ENCODE measurements at places on chromosomes 6 and 20.
A peak's percentile ranks its signal among the peaks of the same experiment; 100 is the strongest.

DNA sequence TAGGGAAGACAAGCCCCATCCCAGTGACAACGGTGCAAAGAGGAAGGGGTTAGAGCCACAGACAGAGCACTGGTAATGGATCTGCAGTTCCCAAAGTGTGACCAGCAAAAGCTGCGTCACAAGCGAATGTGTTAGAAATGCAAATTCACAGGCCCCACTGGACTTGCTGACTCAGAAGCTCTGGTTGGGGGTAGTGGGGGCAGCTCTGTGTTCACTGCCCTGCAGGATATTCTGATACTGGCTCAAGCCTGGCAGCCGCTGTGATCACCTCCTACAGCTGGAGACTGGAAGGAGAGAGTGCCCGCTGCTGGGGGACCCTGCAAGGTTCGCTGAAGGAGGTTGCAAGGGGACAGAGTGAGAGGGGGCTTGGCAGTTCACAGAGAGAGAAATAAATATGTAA lies 179.7 kb upstream of the CDH4 start:
- no peak for DNase-seq

GRCh38 chr20:63891061-63892002 lies 3.6 kb upstream of the DNAJC5 start:
- no peak for DNase-seq

DNA sequence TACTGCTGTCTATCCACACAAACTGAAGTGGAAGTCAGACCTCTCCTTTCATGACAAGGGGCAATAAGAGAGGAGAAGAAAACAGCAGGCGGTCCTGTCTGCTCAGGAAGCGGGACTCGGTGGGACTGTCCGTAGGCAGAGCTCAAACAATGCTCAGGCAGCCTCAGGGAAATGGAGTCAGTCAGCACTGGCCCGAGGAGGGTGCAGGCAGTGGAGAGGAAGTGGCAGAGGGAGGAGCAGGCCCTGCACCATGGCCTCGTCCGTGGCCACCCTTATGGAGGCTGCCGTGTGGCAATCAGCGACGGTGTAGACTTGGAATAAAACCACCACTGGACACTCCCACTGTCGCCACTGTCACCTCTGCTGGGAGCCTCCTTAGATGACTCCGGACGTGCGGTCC lies 19.6 kb downstream of the FOXC1 start:
- no peak for DNase-seq

- no peak for DNase-seq
Observed at GRCh38 chr6:167543602-167544497, 219.0 kb downstream of the TTLL2 start.

- no peak for DNase-seq
Observed at GRCh38 chr20:31670371-31671228, 32.9 kb downstream of the COX4I2 start.

DNA sequence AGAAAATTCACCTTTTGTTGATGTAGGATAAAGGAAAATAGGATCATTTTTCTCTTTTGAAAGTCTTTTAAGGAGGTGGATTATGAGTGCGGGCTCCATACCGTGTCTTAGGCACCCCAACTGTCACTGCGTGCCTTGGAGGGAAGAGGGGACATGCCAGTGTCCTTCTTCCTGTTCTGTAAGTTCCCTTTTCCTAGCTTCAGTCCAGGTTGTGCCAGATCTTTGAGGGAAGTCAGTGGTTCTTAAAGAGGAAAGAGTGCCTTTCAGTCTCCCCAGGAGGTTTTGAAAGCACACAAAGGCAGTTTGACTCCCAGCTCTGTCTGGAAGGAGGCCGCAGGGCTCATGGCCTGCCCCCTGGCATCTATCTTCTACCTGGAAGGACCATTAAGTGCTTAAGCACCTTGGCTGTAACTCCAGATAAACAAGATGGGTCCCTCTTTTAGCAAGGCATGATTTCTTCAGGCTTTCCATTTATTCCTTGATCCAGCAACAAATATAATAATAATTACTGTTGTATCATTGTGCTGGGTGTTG lies 13.0 kb downstream of the EFCAB8 start:
- DNase-seq: no peak

GRCh38 chr6:85640821-85641220 lies 1.9 kb downstream of the SYNCRIP start:
- DNase-seq: no peak

- DNase-seq: peak; percentile 88
Observed at GRCh38 chr6:26537160-26537845, 863 bp upstream of the HMGN4 start.

GRCh38 chr6:154403788-154404187 lies 47.2 kb upstream of the IPCEF1 start:
- no peak for DNase-seq

DNA sequence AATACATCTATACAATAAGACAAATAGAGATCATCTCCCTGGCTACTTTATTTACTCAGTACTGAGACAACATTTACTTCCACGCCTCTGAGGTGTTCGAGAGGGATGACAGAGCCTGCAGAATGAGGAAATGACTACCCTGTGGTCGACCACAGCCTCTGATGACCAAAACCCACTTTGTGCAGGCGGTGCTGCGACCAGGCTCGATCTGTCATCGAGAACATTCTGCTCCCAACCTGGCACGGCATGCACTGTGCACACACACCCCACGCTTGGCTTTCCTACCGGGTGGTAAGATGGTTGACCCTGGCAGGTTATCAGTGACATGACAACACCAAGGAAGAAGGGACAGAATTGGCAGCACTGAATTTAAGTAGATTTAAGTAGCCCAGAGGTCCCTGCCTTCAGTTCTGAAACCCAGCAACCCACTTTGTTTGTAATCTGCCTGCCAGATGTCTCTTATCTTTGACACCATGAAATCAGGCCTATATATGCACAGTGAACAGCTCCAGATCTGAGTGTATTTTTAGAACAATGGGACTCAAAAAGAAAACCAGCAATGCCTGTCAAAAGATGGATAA lies 42.6 kb downstream of the TTI1 start:
- DNase-seq: no peak

DNA sequence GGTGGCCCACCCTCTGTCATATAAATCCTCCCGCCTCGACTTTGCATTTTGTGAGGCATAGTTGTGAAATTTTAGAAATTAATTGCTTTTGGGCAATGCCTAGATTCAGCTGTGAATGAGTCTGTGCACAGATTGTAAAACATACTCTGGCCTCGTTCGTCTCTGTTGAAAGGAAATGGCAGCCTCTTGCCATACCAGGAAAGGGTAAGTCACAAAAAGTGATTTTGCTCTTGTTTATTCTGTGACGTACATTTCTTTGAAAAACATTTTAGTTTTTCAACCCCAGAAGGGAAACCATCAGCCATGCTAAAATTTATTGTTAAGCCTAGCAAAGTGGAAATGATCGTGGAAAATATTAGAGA lies 15.3 kb upstream of the EXOC2 start:
- DNase-seq: no peak

- no peak for DNase-seq
Observed at GRCh38 chr6:127690092-127690491, 113.1 kb downstream of the C6orf58 start.

DNA sequence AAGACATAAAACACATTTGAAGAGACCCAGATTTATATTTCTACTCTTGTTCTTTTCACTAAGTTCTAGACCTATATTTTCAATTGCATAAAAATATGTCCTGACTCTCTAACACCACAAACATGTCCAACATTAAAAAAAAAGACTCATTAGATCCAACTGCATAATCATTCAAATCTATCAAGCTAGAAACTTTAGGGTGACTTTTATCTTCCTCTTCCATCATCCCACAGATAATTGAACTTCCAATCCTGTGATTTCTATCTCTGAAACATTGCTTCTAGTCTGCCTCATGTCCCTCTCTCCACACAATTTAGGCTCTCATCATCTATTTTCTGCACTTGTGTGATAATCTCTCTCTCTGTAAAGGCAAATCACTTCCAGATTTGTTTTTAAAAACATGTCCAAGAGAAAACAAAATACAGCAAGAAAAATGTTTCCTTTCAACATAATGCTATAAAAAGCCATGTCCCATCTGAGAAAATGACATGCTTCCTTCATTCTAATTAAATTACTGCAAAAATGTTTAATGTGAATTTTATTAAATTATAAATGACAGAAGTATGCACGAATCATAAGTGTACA lies 615.9 kb downstream of the RNF144B start:
- no peak for DNase-seq

GRCh38 chr6:23870496-23870895 lies 255.5 kb upstream of the NRSN1 start:
- no peak for DNase-seq

GRCh38 chr20:16877053-16877554 lies 128.9 kb downstream of the OTOR start:
- DNase-seq: no peak

DNA sequence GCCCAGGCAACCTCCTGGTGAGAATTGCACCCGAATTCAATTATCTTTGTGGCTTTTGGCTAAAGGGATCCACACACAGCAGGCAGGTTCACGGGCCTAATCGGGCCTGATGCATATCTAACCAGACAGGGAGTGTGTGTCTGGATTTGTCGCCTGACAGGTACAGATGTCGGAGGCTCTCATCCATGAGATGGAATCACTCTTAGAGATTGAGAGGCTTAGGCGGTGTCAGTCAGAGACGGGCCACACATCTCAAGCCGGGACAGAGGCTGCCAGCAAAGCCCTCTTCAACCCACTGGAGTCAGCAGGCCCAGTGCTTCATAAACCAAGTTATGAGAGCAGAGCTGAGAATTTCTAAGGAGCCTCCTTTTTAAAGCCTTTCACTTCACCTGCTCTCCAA lies 247.0 kb downstream of the LRFN2 start:
- no peak for DNase-seq

GRCh38 chr6:161417717-161418462 lies 144.0 kb upstream of the AGPAT4 start:
- no peak for DNase-seq

DNA sequence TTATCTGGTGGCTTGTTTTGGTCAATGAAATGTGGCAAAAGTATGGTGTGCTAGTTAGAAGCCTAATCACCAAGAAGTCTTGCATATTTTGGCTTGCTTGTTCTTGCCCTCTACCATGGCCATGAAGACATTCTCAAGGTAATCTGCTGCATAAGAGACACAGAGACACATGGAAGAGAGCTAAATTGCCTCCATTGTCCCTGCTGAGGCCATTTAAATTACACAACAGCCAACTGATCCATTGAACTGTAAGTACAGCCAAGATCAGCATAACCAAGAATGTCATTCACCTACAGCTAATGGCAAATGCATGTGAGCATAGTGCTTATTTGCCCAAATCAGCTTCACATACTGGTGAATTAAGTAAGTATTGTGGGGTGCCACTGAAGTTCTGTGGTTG lies 603.8 kb downstream of the FRK start:
- no peak for DNase-seq

DNA sequence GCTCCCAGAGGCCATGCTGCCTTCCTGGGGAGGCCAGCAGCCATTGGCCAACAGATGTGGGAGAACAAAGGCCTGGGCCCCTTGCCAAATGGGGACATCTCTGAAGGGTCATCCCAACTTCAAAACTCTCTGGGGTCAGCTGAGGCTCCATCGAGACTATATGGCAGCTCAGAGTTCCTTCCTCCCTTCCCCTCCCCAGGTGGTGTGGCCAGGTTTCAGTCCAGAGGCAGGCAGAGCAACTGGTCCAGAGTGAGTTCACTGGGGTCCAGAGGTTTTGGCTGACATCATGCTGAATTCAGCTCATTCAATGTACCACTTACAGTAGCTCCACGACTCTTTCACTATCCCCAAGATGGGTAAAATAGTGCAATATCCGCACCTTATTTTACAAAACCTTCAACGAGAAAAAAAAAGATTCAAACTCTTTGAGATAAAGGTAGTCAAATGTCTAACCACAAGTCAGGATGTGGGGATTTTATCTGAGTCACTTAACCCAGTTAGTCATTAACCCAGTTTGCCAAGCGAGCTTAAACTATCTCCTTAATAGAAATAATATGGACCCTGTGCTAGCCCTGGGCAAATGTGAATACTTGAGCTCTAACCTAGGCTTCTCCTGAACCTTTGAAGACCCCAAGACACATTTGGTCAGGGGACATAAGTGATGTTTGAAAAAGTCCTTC lies 108.4 kb upstream of the PLEKHG1 start:
- DNase-seq: no peak

GRCh38 chr6:169190144-169190584 lies 63.5 kb downstream of the THBS2 start:
- no peak for DNase-seq

GRCh38 chr6:137707590-137708360 lies 159.3 kb upstream of the TNFAIP3 start:
- peak; percentile 63 for DNase-seq

GRCh38 chr20:24638591-24639548 lies 169.4 kb downstream of the SYNDIG1 start:
- DNase-seq: no peak

GRCh38 chr20:371755-372542 lies 8.6 kb upstream of the TRIB3 start:
- DNase-seq: no peak

DNA sequence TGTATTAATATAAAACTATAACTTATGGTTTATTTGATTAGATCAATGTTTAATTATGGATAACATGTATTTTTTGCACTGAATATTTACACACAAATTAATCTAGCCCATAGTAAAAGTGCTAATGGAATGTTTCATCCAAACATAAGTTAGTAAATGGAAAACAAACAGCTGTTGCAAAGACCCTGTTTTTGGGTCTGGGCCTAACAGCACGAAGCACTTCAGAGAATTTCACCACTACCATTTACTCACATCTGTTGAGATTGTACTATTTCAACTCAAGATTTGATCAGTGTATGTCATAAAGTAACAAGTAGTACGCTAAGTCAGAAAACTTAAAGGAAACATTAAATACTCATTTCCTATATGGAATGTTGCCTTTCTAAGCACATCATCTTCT lies 359.6 kb downstream of the LAMA2 start:
- no peak for DNase-seq

- no peak for DNase-seq
Observed at GRCh38 chr6:111664565-111665030, 58.9 kb upstream of the TRAF3IP2 start.

- DNase-seq: no peak
Observed at GRCh38 chr6:20744911-20745557, 210.8 kb downstream of the CDKAL1 start.

DNA sequence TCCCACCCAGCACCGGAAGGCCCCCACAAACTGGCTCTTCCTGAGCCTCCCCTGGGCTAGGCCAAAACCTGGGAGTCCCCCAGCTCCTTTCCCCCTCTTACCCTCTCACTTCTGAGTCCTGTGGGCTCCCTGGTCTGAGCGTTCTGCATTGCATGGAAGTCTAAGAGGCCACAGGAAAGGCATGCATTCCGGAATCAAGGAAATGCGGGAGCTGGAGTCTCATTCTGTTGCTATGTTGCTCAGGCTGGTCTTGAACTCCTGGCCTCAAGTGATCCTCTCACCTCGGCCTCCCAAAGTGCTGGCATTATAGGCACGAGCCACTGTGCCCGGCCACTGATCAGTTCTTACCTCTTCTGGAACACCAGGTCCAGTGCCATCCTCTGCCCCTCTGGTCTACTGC lies 45.9 kb downstream of the UBE2V1 start:
- DNase-seq: no peak

GRCh38 chr6:7431313-7431673 lies 41.7 kb downstream of the RIOK1 start:
- no peak for DNase-seq

DNA sequence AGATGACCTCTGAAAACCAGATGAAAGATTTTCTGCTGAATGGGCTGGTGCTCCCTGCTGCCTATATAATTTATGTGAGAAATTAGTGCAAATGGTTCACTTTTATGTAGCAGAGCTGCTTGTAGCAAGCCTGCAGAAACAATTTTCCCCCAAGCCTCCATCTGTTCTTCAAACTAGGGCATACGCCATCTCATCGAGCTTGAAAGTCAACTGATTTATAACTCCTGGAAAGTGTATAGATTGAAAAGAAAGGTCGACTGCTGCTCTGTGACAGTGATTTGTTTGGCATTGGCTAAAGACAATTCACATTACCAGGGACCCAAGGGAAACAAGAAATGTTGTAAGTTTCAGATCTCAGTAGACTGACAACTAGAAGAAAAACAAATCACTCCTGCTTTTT lies 93.3 kb downstream of the PACRG start:
- no peak for DNase-seq
